ENCODE measurements at places on chromosomes 6 and 20.

DNA sequence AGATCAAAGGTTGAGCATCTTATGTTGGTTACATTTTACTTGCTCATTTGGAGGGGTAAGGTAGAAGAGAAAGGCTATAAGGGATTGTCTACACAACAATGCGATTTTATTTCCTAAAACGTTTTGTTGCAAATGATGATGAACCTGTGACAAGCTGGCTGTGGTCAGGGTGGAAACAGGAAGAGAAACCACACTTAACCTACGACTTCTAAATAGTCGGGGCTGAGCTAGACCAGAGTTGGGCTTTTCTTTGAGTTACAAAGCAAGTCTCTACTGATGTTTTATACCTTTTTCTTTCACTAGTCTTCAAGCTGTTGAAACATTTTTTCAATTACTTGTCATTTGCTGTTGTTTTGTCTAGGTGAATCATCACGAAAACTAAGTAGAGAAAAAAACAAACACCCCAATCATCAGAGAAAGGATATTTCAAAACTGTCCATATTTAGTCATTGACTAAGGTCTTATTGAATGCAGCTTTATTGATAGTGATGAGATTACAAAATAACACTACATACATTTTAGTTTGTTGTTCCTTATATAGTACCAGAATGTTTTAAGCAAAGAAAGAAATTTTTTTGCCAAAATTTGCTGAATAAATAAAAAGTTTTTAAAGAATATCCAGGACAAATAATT lies 18.0 kb downstream of the KLHL31 start:
- peaks cover 16% of the 10 kb centered on the region for H3K4me1 ChIP-seq
- H3K27me3 ChIP-seq: no peaks in the 10 kb centered on the region
- H3K4me3 ChIP-seq: no peak overlapping the region
- H3K27ac ChIP-seq: no peak overlapping the region
- no peaks in the 10 kb centered on the region for H3K36me3 ChIP-seq
- no peak for DNase-seq

GRCh38 chr6:151847064-151847463 lies 39.6 kb downstream of the ESR1 start:
- H3K4me1 ChIP-seq: no peaks in the 10 kb centered on the region
- no peak overlapping the region for H3K27ac ChIP-seq
- H3K36me3 ChIP-seq: no peaks in the 10 kb centered on the region
- no peak for DNase-seq
- no peak overlapping the region for H3K4me3 ChIP-seq

DNA sequence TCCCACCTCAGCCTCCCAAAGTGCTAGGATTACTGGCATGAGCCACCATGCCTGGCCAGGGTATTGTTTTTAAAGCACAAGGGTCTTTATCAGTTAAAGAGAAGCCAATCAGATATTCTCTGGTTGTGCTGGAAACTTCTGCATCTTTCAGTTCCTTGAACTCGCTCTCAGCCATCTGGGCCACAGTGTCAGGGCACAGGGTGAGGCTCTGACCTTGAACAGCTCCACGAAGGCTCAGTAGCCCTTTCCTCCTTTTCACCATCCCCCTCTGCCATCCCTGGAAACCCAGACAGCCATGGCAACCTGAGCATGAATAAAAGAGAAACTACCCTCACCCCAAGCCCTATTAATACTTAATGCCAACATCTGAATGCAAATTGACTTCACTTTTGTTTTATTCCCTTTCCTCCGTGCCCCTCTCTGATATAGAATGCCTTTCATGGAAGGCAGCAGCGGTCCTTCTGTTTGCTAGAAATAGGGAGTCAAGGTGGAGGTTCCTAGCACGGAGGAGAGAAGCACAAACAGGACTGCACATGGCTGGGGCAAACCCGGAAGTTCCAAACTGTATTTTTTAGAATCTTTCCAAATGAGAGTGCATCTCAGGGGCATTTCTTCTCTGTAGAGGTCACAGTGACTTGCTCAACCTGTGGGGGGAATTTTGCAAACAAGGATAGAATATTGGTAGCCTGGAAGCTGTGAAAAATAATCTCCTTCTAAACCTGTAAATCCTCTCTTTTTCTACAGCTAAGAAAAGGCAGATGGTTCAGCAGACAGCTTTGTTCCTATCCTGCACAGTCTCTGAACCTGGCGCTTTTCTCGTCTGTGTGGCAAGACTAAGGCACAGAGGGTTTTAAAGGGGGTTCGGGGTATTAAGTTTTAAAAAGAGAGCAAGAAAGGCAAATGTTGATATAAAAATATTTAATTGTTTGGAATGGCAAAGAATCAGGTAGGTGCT lies 176.4 kb upstream of the RREB1 start:
- H3K4me1 ChIP-seq: peaks cover 33% of the 10 kb centered on the region
- H3K4me3 ChIP-seq: no peak overlapping the region
- H3K27ac ChIP-seq: no peak overlapping the region
- no peak for DNase-seq
- no peaks in the 10 kb centered on the region for H3K27me3 ChIP-seq
- H3K36me3 ChIP-seq: no peaks in the 10 kb centered on the region

DNA sequence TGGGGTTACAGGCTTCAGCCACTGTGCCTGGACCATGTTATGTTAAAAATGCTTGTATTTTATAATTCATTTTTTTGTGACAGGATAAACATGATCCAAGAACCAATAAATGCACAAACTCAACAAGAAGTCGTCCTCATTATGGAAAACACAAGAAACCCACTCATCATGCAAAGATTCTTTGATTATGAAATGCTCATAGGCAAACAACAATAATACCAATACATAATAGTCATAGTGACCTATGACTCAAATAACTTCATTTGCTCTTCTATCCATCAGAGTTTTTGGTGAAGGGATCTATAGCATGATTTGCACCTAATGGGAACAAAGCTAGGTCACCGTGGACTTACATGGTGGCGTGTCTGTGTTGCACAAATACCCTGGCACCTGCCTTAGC lies 217.1 kb upstream of the THEMIS start:
- no peaks in the 10 kb centered on the region for H3K36me3 ChIP-seq
- H3K4me3 ChIP-seq: no peak overlapping the region
- H3K27ac ChIP-seq: no peak overlapping the region
- DNase-seq: no peak

GRCh38 chr20:20851385-20851784 lies 138.9 kb upstream of the RALGAPA2 start:
- no peaks in the 10 kb centered on the region for H3K36me3 ChIP-seq
- no peak overlapping the region for H3K4me3 ChIP-seq
- peaks cover 9% of the 10 kb centered on the region for H3K27me3 ChIP-seq
- H3K27ac ChIP-seq: no peak overlapping the region
- DNase-seq: no peak
- no peaks in the 10 kb centered on the region for H3K4me1 ChIP-seq

- no peaks in the 10 kb centered on the region for H3K27me3 ChIP-seq
- no peaks in the 10 kb centered on the region for H3K36me3 ChIP-seq
- H3K4me1 ChIP-seq: no peaks in the 10 kb centered on the region
- no peak overlapping the region for H3K4me3 ChIP-seq
- DNase-seq: no peak
Observed at GRCh38 chr6:153073841-153074240, 57.2 kb downstream of the RGS17 start.

- H3K36me3 ChIP-seq: no peaks in the 10 kb centered on the region
- peak; percentile 70 for DNase-seq
- peaks cover 45% of the 10 kb centered on the region for H3K4me1 ChIP-seq
- H3K27ac ChIP-seq: peak overlapping the region; percentile 97
Observed at GRCh38 chr20:11891077-11891775, 26.5 kb upstream of the BTBD3 start.

GRCh38 chr6:111888928-111889695 lies 15.9 kb upstream of the FYN start:
- no peak overlapping the region for H3K27ac ChIP-seq
- peak overlapping the region; percentile 25 for H3K4me3 ChIP-seq
- H3K4me1 ChIP-seq: peaks cover 4% of the 10 kb centered on the region
- H3K27me3 ChIP-seq: no peaks in the 10 kb centered on the region
- H3K36me3 ChIP-seq: no peaks in the 10 kb centered on the region

DNA sequence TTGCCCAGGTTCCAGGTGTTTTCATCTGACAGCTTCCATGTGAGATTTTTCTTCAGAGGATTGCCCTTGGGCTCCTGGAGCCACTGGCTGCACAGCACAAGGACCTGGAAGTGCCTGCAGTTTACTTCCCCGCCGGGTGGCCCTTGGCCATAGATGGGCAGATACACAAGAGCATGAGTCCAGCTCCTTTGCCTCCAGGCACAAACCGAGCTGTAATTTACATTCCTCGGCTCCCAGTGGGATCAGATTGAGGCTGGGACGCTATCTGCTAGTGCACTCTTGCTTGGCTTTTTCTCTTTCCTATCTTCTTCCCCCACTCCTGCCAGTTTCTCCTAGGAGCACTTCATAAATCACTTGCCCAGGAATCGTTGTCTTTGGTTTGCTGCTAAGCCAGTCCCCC lies 85.4 kb upstream of the RALY start:
- H3K27ac ChIP-seq: no peak overlapping the region
- H3K36me3 ChIP-seq: no peaks in the 10 kb centered on the region
- H3K27me3 ChIP-seq: peaks cover 3% of the 10 kb centered on the region
- no peak for DNase-seq
- H3K4me3 ChIP-seq: no peak overlapping the region

DNA sequence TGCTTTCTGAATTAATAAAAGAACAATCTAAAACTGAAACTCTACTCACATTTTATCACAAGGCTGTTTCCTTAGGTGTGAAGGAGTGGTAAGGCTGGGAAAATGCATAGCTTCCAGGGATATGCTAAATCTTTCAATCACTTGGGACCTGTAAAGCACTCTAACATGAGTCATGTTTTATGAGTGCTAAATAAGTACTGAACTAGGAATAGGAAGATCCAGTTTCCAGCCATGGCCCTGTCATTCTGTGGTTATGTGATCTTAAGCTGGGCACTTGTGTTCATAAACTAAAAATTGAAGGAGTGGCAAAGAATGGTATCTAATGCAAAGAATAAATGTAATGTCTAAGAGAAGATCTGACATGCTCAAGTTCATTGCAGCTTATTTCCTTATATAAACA lies 6.1 kb upstream of the TMEM200A start:
- no peak overlapping the region for H3K27ac ChIP-seq
- DNase-seq: no peak
- H3K36me3 ChIP-seq: no peaks in the 10 kb centered on the region
- H3K4me3 ChIP-seq: no peak overlapping the region
- no peaks in the 10 kb centered on the region for H3K4me1 ChIP-seq

GRCh38 chr6:121809211-121809610 lies 373.8 kb downstream of the GJA1 start:
- H3K4me1 ChIP-seq: no peaks in the 10 kb centered on the region
- DNase-seq: no peak

- H3K36me3 ChIP-seq: no peaks in the 10 kb centered on the region
- no peak for DNase-seq
- no peak overlapping the region for H3K4me3 ChIP-seq
- peak overlapping the region; percentile 6 for H3K27ac ChIP-seq
Observed at GRCh38 chr6:11236076-11236750, 3.7 kb upstream of the NEDD9 start.

DNA sequence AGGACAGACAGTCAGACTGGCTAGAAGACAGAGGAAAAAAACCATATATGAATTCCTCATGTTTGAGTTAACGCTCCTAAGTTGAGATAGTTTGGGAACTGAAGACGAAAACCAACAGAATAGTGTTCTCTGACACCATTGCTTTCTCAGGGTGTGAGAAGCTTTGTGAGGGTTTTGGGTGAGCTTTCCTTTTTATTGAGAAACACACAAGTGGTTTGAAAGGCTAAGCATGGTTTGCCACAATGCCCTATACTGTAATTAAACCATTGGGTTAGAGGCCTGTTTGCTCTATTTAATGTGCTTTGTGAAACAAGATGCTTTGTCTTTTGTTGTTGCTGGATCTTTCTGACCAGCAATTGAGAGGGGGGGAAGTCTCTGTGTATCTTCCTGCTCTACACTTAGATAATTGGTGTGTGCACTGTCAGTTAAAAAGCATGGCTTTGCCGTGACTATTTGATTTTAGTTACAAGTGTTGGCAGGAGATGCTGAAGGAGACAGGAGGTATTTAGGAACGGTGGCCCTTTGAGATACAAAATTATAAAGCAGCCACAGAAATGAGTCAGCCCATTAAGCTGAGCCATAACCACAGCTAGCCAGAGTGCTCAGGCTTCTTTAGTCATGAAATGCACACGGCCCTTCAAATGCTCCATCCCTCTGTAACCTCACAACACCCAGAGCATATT lies 273.0 kb upstream of the PREP start:
- no peak overlapping the region for H3K4me3 ChIP-seq
- no peaks in the 10 kb centered on the region for H3K4me1 ChIP-seq
- H3K27ac ChIP-seq: no peak overlapping the region
- no peaks in the 10 kb centered on the region for H3K36me3 ChIP-seq
- no peaks in the 10 kb centered on the region for H3K27me3 ChIP-seq
- no peak for DNase-seq

DNA sequence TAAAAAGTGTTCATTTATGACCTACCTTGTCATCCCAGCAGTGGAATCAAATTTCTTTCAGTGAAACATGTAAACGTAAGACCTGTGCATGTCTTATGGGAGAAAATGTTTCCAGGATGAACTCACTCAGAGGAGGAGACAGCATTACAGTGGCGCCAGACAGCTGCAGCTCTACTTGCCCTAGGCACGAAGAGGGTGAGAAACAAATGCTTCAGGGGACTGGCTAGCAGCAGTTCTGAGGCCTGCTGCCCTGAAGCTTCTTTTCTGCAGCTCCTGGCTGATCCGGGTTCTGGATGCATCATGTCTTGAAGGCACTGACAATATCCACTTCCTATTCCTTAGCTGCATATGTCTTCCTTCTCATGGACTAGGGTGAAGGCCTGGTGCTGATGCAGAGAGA lies 120.2 kb downstream of the QRSL1 start:
- DNase-seq: no peak
- H3K4me3 ChIP-seq: no peak overlapping the region
- H3K27ac ChIP-seq: no peak overlapping the region
- H3K27me3 ChIP-seq: no peaks in the 10 kb centered on the region
- H3K4me1 ChIP-seq: no peaks in the 10 kb centered on the region

GRCh38 chr6:36752886-36753506 lies 55.4 kb downstream of the RAB44 start:
- H3K27me3 ChIP-seq: no peaks in the 10 kb centered on the region
- DNase-seq: peak; percentile 67

DNA sequence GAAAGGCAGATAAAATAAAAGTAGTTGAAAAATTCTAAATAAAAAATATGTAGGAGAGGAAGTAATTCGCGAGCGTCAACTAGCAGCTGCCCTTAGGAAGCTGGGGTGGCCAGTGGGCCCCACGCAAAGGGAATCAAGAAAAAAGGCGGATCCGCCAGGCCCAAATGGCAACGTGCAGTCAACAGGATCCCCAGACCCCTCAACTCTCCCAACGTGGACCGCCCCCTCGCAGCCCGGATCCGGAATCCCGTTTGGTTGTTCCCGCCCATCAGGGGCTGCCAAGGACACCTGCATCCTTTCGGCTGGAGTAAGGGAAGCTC lies 296 bp downstream of the DZANK1 start:
- no peak overlapping the region for H3K27ac ChIP-seq
- DNase-seq: no peak
- H3K36me3 ChIP-seq: peaks cover 16% of the 10 kb centered on the region
- peaks cover 22% of the 10 kb centered on the region for H3K4me1 ChIP-seq
- no peaks in the 10 kb centered on the region for H3K27me3 ChIP-seq

GRCh38 chr6:24935366-24936152 lies at the start of gene RIPOR2:
TSS of gene RIPOR2 (minus strand) at chr6:24935960. CDS start at chr6:24935898, 62 bp downstream.
- peaks cover 12% of the 10 kb centered on the region for H3K4me1 ChIP-seq
- H3K36me3 ChIP-seq: no peaks in the 10 kb centered on the region
- H3K27ac ChIP-seq: no peak within 1 kb of the TSS
- H3K27me3 ChIP-seq: no peaks in the 10 kb centered on the region
- no peak within 1 kb of the TSS for H3K4me3 ChIP-seq
- no peak for DNase-seq
